ENCODE measurements at places on chromosomes 3 and 15.

- no peak for DNase-seq
Observed at GRCh38 chr15:40762919-40763800, 708 bp upstream of the GCHFR start.

GRCh38 chr15:92006186-92007028 lies 152.9 kb downstream of the SLCO3A1 start:
- no peak for DNase-seq

DNA sequence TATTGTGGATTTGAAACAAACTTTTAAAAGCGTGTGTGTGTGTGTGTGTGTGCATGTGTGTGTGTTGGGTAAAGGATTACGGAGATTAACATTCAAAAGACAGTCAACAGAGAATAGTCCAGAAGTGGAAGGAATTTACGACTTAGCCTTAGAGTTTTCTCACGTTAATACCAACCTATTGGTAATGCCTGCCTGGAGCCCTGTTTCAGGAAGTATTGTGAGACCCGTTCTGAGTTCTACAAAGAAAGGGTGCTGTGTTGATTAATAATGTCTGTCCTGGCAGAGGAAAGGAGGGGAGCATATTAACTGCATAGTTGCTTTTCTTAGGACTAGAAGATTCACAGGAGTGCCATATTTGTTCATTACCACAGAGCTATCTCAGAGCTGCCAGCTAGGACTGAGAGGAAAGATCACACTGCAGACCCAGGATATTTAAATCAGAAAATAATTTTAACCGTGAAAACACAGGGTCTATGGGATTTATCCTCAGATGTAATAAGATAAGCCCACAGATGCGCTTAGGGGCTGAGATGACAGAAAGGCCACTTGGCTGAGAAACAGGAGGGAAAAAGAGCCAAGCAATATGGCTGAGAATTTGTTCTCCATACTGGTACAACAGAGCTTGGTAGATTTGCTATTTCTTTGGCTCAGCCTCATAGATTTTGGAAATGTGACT lies 40.5 kb upstream of the FRMD4B start:
- no peak for DNase-seq

DNA sequence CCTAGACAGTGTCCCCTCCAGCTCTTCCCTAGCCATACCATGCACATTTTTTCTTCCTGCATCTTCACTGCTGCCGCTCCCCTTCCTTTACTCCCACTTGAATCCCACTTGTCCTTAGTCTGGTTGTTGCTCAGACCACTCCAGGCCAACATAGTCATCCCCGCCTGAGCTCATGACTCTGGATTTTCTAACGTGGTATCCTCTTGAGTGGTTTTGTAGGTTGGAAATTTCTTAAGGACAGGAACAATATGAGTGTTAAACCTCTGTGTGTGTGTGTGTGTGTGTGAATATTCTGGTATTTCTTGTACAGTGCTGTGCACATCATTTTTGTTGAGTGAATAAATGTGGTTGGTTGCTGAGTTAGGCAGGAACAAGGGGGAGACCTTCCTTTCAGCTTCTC lies 3.1 kb downstream of the BAHD1 start:
- DNase-seq: no peak

DNA sequence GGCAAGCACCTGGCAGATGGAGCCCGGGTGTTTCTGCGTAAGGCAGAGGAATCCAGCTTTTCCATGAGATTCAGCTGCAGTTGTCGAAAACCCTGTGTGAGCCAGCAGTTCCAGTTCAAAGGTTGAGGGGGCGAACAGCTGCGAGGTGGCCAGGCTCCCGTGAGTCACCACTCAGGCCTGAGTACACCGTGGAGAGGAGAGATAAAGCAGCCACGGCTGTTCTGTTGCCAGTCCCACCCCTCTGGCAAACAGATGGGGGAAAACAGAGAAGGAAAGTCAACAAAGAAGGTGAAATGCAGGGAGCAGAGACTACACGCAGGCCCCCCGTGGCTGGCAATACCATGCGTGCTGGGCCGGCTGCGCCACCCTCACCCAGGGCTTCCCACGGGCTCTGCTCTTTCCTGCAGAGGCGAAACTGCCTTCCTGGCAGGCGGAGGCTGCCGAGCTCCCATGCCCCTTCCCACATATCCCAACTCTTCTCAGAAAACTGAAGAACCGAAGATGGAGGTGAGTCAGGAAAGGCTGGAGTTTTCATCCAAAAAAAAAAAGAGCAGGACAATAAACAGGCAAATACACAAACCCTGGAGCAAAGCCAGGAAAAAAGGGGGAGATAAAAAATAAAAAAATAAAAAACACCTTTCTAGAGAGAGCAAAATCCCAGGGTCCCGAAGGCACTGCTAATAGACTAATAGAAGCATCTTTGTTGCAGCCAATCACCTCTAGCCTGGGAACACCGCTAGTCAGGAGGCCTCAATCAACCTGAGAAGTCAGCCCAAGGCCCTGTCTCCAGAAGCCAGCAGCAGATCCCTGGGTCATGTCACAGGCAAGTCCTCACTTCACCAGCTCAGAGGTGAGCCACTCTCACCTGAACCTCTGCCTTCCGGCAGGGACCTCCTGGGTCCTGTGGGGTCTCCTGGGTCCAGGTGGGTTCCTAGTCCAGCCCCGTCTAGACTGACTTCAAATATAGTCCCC lies 37.7 kb downstream of the FAM174B start:
- DNase-seq: no peak

DNA sequence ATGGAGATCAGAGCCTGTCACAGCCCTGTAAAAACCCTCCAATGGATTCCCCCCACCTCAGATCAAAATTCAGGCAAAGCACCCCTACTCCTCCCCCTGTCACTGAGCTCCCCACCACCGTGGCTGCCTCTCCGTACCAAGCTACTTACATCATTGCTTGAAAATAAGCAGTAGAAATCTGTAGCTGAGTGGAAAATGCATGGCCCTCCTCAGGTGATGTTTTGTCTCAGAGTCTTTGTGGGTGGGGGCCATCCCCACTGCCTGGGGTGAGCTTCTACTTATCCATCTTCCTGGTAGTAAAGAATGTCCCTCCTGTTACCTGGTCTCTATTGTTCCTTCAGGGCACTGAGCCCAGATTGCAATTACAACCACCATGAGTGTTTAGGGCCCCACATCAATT lies 34.5 kb downstream of the SLCO2A1 start:
- no peak for DNase-seq

- no peak for DNase-seq
Observed at GRCh38 chr3:131081224-131081623, 54.5 kb downstream of the NEK11 start.

DNA sequence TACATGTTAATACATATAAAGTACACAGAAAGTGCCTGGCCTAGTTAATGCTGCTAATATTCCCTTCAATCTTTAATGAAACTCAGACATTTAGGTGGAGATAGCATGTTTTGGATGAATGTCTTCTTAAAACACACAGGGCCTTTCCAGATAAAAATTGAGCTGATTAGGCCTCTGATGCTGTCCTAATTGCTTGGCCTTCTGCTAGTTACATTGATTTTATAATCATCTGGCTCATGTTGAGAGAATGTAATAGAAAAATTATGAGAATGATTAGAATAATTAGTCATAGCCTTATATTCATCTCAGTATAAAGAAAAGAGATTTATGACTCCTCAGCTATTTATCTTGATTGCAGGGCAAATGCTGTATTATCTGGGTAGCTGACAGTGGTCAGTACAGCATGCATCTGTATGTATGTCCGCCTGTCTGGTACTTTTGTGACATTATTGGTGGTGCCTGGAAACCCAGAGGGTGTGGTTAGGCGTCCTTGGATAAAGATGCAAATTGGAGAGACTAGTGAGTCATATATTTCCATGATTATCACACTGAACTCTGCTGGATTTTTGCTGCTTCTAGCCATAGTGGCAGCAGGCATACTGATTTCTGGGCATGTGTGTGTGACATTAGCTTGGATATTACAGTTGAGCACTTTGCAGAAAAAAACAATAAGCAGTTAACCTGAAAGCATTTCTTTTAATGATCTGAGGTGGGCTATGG lies 120.8 kb downstream of the FEZF2 start:
- DNase-seq: no peak

DNA sequence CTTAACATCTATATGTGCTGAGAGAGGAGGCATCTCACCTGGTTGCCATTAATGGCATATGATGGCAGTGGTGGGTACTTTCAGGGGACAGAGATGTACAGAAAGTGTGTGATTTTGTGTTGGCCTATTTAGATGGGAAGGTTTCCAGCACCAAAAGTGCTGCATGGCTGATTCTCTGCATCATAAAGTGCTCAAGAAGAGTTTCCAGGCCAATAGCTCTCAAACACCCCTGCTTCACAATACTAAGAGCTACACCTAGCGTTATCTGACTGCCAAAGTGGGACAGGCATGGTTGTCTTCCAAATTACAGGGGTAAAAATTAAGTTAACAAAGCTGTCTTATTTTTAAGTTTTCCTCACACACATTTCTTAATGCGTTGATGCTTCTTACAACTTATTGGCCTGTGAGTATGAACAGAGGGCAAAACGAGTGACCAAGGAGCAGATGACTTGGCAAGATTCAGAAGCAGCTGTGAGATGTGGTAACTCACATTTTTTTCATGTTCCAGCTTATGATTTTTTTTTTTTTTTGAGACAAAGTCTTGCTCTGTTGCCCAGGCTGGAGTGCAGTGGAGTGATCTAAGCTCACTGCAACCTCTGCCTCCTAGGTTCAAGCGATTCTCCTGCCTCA lies 41.4 kb upstream of the VEPH1 start:
- DNase-seq: no peak

DNA sequence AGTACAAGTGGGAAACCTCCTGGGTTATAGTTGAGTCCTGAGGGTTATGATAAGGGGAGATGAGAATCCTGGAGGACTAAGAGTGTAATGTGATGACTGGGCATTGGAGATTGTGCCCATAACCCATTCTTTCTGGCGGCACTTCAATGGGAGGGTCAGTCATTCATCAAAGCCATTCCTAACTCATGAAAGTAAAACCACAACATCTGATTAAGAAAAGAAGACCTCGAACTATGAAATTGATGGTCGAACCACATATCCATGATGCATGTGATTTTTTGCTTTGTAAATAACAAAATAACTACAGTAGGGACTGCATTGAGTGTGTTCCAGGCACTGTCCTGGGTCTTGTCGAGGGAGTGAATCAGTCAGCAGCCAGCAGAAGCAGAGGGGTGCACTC lies 215.1 kb downstream of the SHQ1 start:
- no peak for DNase-seq
